ENCODE measurements at places on chromosomes 12 and 14. TPM values are rescaled to one million over a fixed set of nuclear protein-coding genes. Genes with fewer than 3 reads are reported as not detected.

The RPL6 gene
- 1,982 TPM for total RNA-seq

DNA sequence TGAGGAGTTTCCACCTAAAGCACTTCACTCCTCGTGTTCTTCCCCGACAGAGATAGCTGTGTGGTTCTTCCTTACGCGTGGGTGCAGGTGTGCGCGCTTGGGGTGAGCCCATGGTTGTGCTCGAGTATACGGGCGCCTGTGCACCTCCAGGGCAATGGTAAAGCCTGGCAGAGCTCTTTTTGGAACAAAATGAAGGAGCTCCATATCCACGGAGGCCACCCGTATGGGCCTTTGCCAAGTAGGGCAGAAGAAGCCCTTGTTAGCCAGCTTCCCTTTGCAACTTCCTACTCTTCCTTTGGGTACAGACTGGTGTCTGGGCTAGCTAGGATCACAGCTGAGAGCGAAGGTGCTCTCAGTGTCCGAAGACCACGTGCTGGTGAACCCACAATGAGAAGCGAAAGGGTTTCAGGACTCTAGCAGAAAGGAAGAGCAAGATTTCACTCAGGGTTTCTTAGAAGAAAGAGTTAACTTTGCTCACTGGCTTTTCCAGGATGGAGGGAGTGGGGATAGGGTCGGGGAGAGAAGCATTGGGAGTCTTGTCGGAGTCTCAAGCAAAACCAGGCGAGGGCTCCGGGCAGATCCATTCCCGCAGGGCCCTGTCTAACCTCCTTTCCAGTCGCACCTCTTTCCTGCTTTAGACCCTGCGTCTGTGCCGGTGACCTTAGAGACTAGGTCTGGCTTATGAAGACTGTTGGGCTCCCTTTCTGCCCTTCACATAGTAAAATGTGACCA lies 960 bp upstream of the LRFN5 start:
- DNase-seq, result no peak

The ZNF385A gene
- total RNA-seq, result 4.3 TPM

DNA sequence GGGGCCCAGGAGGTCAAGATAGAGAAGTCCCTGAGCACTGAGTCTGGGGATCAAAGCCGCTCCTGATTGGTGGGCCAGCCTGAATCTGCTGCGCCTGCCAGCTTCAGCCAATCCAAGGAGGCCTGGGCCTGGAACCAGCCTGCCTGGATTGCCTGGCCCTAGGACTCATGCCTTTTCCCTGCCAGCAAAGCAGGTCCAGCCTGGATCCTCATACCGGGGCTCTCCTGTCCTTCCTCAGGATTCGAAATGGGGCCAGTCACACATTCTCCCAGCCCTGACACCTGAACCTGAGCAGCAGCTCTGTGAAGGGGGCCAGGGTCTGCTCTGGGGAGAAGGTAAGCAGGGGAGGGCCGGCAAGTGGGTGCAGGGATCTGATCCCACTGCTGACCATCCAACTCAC lies 81.9 kb downstream of the NINJ2 start:
- DNase-seq, result no peak

The TMCC3 gene
- total RNA-seq, result 11.8 TPM

GRCh38 chr12:107127482-107128430 lies 34.4 kb upstream of the CRY1 start:
- DNase-seq, result no peak

DNA sequence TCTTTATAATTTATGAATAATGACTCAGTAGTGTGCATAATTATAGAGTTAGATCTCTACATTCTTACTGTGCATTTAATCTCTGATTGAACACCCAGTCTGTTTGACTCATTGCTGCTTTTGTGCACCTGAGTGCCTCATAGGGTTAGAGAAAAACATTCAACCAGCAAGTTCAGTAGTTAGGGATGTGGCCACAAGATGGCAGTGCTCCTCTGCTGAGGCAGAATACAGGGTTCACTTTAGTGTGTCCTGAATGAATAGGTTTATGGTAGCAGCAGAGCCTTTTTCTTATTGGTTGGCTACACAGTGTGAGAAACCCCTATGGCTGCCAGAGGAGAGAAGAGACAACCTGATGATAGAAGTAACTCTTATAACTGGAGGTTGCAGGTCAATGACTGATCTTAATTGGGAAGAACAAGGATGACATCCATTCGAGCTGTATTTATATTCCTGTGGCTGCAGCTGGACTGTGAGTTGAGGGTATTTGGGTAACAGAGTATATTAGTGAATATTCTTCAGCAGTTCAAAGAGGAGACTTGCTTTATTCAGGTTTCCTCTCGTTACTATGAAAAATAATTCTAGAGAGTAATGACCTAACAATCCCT lies 194.9 kb upstream of the OR4E1 start:
- DNase-seq, result peak; percentile 27

DNA sequence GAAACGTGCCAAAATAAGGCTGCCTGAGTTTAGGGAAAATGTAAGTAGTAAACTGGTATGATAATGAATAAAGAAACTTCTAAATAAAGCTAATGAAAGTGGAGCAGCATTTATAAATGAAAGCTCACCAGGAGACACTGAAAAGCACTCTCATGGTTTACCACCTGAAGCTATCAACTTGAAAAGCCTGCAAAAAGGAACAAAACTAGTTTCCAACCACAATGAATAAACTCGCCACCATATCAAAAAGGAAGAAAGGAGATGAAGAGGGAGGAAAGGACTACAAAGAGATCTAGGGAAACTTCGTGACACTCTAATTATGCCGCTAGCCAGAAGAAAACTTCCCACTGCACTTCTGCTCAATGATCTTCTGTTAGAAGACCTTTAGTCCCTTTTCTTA lies 66.7 kb downstream of the MED13L start:
- DNase-seq, result no peak

- DNase-seq, result peak; percentile 88
Observed at GRCh38 chr12:69688021-69688420, 11.1 kb downstream of the BEST3 start.

- DNase-seq, result no peak
Observed at GRCh38 chr12:121120323-121120722, 12.4 kb upstream of the P2RX7 start.

DNA sequence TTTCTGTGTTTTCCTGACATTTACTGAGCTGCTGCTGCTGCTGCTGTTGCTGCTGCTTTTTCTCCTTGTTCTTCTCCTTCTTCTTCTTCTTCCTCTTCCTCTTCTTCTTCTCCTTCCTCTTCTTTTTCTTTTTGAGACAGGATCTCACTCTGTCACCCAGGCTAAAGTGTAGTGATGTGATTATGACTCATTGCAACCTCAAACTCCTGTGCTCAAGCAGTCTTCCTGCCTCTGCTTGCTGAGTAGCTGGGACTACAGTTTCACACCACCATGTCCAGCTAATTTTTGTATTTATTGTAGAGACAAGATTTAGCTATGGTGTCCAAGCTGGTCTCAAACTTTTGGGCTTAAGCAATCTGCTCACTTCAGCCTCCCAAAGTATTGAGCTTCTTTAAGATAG lies 95.8 kb downstream of the TMTC3 start:
- peak; percentile 32 for DNase-seq

- DNase-seq, result no peak
Observed at GRCh38 chr14:24240110-24240918, 2.1 kb downstream of the TINF2 start.

The BTBD6 gene
- total RNA-seq, result 64.1 TPM

GRCh38 chr14:100155049-100155621 lies 4.3 kb downstream of the DEGS2 start:
- DNase-seq, result no peak

DNA sequence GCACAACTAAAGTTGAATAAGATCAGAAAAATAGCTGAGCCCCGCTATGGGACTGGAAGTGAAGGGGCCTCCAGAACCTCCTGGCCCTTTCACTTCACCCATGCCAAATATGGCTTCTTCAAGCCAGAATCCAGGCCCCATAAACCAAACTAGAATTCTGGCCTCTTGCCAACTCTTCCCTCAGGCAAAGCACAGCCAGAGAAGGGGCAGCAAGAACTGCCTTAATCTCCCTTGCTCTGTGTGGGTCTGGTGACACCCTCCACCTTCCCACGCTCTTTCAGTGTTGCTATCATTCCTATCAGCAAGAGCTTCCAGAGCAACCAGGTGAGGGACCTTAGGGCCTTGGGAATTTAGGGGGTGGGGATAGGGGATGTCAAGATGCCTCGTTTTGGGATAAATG lies 3.1 kb upstream of the PNMA1 start:
- DNase-seq, result no peak

DNA sequence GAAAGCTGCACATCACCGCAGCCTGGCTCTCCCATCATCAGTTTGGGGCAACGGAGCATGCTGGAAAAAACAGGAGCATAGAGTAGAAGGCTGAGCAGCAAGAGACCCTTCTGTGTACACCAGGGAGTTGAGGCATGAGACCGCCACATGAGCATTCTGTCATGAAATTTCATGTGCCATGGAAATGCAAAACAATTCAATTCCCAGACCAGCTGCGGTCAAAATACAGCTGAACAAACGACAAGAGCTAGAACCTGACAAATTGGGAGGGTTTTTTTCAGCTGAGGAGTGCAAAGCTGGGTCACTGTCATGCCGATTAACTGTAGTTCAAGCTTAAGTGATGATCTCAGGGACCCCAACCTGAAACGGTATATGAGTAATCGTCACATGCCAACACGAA lies 37.1 kb downstream of the TMEM30B start:
- DNase-seq, result no peak

The TEX52 gene
- not detected for total RNA-seq

- DNase-seq, result no peak
Observed at GRCh38 chr12:25187781-25188180, 7.2 kb downstream of the DNAI7 start.

- peak; percentile 35 for DNase-seq
Observed at GRCh38 chr12:59650588-59651228, 54.9 kb downstream of the SLC16A7 start.

DNA sequence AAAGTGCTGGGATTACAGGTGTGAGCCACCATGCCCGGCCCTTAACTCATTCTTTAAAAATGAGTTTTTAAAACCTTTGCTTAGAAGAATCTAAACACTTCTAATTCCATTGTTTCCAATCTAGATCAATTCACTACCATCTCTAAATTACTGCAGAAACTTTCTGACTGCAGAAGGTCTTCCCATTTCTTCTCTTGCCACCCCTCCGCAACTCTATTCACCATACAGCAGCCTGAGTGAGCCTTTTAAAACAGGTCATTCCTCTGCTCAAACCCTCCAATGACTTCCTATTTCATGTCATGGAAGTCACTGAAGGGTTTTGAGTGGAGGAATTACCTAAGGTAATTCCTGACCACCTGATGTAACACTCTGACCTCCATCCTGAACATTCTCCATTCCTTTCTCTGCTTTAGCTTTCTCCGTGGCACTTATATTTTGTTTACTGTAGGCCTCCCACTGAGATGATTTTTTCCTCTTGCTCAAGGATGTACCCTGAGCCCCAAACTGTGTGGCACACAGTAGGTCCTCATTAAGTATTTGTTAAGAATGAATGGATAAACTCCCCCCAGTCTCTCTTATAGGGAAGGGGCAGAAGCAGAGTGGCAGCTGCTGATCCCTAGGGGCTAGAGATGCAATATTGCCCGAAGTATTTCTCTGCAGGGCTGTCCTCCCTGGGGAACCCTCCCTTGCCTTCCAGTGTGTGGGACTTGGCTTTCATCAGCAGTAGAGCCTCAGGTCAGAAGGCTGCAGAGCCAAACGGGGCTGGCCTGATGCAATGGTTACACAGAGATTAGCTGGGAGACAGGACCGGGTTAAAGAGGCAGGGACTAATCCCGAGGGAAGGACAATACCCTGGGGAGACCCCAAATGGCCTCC lies 1.2 kb downstream of the DDIT3 start:
- no peak for DNase-seq

DNA sequence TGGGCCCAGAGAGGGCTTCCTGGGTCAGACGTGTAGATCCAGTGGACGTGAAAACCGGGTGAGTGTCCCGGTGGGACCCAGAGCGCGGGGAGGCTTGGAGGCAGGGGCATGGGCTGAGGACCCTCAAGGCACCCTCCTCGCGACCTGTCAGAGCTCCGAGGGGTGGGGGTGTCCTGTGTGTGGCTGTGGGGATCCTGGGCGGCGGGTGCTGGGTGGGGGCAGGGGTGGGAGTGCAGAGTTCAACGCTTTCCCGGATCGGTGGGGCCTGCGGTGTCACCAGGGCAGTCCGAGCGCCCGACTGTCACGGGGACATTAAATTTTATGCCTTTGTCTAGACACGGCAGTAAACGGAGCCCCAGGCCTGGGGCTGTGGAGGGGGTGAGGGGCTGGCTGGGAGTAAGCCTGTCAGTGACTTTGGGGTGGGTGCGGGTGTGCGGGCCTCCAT lies 1.0 kb downstream of the TMEM121 start:
- no peak for DNase-seq

The VSIG10 gene
- total RNA-seq, result 31.0 TPM

DNA sequence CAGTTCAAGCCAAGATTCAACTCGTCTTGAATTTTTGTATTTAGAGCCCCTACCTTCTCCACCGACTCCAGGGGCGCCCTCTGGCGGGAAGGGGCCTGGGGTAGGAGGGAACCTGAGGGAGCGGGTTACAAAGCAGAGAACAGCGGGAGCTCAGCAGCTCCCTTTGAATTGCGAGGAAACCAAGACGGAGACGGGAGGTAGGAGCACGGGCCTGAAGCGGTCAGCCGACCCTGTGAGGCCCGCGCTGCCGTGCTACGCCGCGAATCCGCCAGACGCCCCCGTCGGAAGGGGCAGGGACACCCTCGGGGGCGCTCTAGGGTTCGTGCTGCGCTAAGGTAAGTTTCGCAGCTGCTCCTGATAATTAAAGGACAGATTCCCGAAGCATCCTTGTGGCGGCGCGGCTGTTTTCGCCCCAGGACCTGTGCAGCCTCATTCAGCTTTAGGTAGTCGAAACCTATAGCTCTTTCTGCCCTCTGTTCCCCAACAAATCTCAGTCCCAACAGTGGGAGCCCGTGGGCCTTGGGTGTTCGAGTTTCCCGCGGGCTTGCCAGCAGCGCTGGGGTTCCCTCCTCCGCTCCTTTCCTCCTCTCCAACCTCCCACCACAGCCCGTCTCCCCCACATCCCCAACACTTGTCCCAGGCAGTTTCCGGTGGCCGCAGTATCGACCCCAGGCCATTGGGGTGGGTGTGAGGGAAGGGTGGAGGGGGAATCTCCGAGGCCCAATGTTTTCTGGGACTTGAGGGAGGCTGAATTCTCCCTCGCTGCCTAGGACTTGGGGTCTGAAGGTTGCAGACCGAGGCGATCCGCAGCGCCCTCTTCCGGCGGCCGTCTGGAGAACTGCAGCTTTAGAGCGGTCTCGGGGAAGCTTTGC lies 5.1 kb upstream of the NKX2-1 start:
- no peak for DNase-seq

GRCh38 chr12:15854916-15855315 lies 27.3 kb upstream of the STRAP start:
- no peak for DNase-seq

DNA sequence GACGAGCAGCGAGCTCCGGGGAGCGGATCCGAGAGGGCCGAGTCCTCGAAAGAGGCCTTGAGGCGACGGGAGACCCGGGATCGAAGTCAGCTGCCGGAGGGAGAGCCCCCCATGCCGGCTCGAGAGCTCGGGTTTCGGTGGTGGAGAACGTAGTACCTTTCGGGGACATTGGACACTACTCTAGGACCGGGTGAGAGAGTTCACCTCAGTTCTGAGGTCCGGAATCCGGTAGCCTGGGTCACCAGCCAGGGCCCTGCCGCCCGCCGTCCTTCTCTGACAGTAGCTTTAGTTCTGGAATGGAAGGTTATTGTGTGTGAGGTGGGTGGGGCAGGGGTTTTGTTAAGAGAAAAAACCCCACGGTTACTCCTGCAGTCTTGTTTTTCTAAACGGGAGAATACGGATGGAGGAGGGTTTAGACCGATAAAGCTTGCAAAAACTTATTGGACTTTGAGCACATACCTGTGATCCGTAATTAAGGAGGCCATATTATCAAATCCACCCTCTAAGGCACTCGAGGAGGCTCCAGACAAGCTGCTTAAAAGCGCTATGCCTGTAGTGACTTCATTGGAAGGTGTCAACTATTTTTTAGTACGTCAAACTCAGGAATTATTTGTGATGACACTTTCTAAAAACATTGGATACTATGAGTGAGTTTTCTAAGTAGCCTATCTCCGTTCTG lies 765 bp downstream of the SCYL2 start:
- no peak for DNase-seq

The KRT3 gene
- 0.06 TPM for total RNA-seq

Measured in epithelial cell of proximal tubule (primary cell).